ENCODE measurements at places on chromosomes 13 and 19.

GRCh38 chr19:53849237-53849676 lies 18.4 kb upstream of the MYADM start:
- DNase-seq = peak; percentile 90

GRCh38 chr13:66369666-66370065 lies 860.5 kb downstream of the PCDH9 start:
- peak; percentile 64 for DNase-seq

- peak; percentile 94 for DNase-seq
Observed at GRCh38 chr13:41696163-41697003, 239.0 kb downstream of the RGCC start.

DNA sequence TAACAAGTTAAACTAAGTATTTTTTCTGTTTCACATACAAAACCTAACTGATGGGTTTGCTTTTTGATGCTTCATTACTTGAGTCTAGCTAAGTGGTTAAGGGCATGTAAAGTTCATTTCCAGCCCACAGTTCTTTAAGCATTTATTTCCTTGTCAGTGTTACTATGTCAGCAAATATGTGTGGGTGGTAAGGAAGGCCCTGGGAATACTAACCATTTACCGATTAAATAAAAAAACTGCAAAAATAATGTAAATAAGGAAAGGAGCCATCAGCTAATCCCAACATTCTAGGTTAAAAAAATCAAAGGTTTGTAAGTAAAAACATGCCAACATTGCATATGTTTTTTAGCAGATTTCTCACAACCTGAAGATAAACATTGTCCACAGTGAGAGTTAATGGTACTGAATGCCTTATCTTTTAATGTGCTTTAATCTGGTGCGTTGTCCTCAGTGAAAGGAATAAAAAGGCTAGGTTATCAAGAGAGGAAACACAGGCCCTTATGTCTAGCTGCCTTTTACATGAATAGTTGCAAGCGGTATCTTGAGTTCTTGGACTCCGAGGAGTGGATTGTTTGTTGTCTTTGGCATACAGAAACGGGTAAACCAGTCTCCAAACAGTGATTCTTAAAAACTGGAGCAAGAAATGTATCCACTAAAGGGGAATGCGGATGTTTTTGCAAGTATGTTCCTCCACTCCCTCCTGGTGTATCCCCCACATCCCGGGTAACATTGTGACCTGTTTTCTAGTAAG lies 949.6 kb upstream of the SLC10A2 start:
- DNase-seq = no peak

- DNase-seq = peak; percentile 6
Observed at GRCh38 chr19:39212375-39212742, 8.3 kb upstream of the SYCN start.

DNA sequence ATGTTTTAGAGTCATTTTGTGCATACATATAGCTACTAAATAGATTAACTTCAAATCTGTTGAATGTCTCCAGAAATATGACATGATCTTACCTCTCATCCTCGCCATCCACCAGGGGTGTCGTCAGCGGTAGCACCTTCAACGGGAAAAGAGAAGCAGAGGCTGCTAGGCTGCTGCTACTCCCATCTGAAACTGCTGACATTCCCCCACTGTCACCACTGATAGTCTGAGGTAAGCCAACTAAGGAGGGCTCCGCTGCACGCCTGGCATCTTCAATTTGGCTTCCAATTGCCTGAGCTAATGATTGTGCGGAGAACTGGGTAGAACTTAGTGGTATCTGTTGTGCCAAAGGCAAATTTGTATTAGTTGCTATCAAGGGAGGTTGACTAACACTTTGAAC lies 3.1 kb downstream of the TSC22D1 start:
- DNase-seq = no peak

DNA sequence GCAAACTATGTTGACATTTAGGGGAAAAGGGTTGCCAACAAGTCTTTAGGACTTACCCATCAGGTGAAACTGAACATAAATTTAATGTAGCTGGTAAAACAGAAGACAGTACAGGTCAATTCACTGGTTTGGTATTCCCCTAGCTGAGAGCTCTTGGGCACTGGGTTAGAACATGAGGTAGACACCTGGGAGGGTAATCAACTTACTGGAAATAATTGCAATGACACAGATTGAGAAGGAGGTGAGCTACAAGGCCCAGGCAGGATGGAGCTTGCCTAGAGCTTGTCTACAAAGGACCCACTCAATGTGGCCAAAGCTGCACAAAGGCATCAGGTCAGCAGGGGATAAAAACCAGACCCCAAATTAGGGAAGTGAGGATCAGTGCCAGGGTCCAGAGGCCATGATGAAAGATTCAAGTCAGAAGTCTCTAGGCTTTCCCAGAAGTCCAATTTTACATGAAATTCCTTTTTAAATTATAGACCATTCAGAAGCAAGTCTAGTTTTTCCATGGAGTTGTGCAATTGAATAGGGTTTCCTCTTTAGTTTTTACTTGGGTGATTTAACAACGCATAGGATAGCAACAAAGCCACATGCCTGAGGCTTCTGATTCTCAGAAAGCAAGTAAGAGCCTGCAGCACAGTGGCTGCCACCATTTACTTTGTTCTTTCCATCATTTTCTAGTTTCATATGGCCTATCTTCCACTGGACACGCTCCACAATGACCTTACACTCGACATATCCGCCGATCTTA lies 194.0 kb downstream of the NDFIP2 start:
- no peak for DNase-seq

- no peak for DNase-seq
Observed at GRCh38 chr13:75963302-75963701, 327.2 kb downstream of the LMO7 start.

DNA sequence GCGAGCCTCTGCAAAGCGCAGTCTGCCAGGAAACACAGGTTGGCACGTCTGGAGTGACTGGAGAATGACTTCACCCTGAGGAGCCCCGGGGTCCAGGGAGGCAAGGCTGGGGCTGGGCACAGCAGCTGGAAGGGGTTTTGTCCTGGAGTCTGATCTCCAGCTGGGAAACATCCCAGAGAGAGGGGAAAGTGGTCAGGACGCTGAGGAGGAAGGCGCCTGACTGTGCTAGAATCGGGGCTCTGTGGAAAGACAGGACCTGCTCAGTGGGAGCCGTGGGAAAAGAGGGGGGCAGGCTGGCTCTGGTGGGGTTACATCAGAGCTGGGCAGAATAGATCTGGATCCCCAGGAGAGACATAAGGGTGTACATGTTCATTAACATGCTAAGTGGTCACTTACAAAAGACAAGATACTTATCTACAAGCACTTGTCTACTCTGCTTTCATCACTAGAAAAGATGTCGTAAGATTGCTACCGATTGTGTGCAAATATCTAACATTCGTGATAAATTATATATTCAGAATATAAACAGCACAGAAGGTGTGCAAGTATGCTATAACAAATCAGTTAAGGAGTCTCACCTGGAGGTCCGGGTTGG lies 106.6 kb downstream of the COL4A1 start:
- no peak for DNase-seq

GRCh38 chr13:104833221-104833620 lies 1702.2 kb downstream of the EFNB2 start:
- no peak for DNase-seq

DNA sequence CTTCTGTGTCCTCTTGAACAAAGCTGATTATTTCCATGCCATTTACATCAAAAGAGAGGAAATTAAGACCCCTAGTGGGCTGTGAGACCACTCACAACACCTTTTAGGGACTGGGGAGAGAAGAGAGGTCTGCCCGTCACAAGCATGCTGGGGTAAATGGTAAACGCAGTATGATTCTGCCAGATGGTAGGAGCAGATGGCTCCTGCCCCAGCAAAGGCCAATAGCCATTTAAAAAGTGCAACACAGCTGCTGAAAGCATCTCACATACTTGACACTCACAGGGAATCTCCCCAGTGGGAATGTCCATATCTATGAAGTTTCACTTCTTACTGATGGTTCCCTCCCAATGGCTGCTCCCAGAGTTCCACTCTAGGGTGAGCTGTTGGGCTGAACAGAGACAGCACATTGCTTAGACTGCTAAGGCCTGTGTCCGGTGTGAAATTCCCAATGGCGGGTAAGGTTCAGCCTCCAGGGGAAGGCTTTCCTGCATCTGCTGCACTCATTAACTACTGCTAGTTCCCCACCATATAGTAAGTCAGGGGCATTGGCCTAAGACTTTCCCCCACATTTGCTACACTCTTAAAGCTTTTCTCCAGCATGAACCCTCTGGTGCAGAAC lies 7.4 kb downstream of the ZNF671 start:
- DNase-seq = no peak

DNA sequence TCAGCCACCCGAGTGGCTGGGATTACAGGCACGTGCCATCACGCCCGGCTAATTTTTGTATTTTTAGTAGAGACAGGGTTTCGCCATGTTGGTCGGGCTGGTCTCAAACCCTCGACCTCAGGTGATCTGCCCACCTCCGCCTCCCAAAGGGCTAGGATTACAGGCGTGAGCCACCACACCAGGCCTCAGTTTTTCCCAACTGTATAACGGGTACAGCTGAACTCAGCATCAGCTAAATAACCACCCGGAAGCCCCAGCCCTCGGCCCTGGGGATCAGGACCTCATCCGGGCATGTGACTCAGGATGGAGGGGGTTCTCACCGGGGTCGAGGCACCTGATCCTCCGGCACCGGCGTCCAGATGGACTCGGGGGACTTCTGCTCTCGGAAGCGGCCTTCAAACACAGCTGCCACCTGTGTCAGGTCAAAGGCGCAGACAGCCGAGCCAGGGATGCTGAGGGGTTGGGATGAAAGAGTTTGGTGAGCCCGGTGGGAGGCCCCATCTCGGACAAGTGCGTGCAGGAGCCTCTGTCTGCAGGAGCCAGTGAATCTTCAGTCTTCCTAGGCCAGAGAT lies 8.9 kb downstream of the SEMA6B start:
- DNase-seq = no peak

DNA sequence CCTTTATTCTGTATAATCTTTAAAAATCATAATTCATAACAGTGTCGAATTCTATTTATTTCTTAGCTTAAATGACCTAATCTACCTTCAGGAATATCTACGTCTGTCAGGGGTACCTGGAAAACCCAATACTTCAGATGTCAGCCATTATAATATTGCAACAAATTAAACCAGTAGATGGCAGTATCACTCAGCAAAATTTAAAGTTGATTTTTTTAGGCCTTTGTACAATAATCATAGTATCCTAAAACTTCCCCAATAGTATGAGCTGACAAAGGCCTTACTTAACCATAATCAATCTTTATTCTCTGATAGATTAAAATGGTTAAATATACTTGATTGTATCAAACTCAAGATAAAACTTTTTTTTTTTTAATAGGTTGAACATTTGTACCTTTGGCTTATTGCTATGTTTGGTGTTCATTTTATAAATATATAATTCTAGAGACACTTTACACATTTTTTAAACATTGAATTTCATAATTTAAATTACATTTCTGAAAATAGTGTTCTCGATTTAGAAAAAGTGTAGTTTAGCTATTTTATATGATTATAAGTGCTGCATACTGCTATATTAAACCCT lies 830.2 kb upstream of the SPRY2 start:
- DNase-seq = no peak

- DNase-seq = no peak
Observed at GRCh38 chr13:83810136-83810535, 72.1 kb downstream of the SLITRK1 start.

DNA sequence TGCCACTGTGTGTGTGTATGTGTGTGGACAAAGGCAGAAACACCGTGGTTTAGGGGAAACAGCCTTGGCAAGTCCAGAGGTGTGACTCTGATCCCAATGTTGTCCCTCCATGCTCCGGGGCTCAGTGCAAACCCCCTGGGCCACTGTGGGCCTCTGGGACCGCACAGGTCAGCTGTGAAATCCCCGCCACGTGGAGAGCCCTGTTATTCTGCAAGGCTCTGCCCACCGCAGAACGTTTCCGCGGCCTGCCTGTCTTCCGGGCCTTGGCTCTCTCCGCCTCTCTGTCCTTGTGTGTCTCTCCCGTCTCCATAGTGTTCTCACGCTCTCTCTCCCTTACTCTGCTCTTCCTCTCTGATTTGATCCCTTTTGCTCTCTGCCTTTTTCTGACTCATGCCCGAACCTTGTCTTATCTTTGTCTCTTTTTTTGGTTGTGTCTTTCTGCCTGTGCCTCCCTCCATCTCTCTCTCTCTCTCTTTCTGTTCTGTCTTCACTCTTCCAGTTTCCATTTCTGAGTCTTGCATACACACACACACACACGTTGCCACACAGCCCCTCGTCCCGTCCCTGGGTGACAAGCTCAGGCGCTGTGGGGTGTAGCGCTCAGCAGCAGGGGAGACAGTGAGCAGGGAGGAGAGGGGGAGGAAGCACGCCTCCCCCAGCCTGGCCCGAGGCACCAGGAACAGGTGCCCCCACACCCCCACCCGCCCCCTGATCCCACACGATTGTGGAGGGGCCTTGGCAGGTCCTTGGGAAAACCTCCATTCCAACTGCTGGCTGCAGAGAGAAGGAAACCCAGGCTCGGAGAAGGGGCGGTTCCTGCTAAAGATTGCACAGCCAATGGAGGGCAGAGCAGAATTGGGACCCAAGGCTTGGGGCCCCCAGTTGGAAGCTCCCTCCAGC lies 3.0 kb downstream of the TTYH1 start:
- peak; percentile 10 for DNase-seq

- DNase-seq = no peak
Observed at GRCh38 chr19:34774857-34775256, 1.8 kb upstream of the ZNF599 start.

DNA sequence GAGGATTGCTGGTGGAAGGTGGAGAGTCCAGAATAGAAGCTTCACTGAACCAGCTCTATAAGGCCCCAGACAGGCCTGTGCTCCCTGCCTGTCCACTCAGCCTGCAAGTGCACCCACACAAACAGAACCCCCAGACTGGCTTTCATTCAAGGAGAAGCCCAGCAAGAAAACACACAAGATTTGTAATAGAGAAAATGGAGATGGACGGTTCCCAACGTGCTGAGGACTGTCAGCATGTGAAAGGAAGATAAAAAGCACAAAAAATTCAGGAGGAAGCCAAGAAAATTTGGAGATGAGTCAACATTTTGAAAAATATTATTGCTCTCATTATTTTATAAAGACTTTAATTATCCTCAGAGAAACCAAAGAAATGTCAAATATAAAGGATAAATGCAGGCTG lies 218.2 kb upstream of the SLC10A2 start:
- DNase-seq = no peak

DNA sequence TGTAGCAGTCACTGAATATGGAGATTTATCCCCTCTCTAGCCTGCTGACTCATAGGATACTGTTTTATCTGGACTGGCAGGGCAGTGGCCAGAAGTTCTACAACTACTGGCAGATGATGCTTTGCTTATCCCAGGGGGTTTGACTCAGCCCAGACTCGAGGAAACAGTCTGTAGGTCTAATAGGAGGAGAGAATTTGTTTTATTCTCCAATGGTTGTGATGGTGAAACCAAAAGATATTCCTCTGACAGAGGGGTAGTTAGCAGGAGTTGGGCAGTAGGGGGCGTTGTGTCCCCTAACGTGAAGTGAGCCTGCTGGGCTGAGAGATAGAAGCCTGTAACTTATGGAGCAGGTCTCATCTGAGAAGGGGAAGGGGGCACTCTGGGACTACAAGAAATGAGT lies 74.9 kb downstream of the WTIP start:
- DNase-seq = peak; percentile 9
